Suprapubic skin (tissue), 4 donors: ENCODE measurements at places on chromosomes 2 and 18.

DNA sequence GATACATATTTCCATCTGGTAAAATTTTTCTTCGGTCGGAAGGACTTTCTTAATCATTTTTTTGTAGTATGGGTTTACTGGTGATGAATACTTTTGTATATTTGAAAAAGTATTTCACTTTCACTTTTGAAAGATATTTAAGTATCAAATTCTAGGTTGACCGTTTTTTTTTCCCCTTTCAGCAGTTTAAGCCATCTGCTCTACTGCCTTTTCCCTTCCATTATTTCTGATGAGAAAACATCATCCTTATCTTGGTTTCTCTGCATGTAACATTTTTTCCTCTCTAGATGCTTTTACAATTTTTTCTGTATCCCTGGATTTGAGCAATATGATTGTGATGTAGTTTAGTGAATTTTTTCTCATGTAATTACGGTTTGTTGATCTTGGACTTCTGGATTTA lies 87.0 kb downstream of the MTX2 start:
- no peak for DNase-seq

- no peak for DNase-seq
These were observed 59.4 kb upstream of the SH3RF3 start for GRCh38 chr2:109069331-109070194.

GRCh38 chr2:83516503-83516902 lies 942.6 kb downstream of the SUCLG1 start:
- no peak for DNase-seq

DNA sequence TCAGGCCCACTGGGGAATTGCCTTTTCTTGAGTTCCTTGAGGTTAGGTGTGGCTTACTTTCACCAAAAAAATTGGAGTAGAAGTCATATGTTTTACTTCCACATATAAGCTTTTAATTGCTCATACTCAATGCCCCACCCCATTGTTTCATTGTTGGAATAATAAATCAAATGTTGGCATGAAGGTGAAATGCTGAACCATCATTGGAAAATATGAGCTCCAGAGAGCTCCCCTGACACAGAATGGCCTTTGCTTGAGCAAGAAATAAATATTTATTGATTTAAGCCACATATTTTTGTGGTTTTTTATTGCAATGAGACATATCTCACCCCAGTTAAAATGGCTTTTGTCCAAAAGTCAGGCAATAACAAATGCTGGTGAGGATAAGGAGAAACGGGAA lies 167.3 kb upstream of the SRD5A2 start:
- no peak for DNase-seq
